ENCODE measurements at places on chromosomes 7 and 10.

GRCh38 chr10:130243015-130243414 lies 106.8 kb downstream of the GLRX3 start:
- no peak for DNase-seq

- no peak for DNase-seq
Observed at GRCh38 chr7:23966941-23967340, 256.9 kb downstream of the STK31 start.

DNA sequence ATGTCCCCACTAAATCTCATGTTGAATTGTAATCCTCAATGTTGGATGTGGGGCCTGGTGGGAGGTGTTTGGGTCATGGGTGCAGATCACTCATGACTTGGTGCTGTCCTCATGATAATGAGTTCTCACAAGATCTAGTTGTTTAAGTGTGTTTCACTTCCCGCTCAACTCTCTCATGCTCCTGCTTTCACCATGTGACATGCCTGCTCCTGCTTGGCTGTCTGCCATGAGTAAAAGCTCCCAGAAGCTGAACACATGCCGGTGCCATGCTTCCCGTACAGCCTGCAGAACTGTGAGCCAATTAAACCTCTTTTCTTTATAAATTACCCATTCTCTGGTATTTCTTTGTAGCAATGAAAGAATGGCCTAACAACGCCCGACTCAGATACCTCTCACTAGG lies 6.2 kb upstream of the PSTK start:
- no peak for DNase-seq

DNA sequence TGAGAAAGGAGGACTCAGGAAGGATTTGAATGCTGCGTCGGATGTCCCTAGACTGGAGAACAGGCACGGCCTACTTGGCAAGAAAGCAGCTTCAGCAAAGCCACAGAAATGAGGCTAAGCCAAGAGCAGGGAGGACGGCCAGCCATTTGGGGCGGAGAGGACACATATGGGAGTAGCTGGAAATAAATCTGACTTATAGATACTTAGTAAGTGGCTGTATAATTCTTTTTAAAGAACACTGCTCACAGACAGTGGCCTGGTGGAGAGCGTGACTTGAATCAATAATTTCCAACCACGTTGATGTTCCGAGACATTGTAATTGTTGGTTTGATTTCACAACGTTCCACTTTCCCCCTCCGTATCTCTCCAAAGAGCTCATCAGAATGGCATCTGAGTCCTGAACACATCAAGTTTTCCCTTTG lies 67.7 kb upstream of the JCAD start:
- no peak for DNase-seq

GRCh38 chr7:46468753-46469356 lies 547.8 kb upstream of the IGFBP3 start:
- no peak for DNase-seq
